Common myeloid progenitor, CD34-positive (primary cell): ENCODE measurements at places on chromosomes 1 and 21.

GRCh38 chr1:30658014-30658336 lies 65.4 kb downstream of the MATN1 start:
- H3K27me3 ChIP-seq, result peaks cover 21% of the 10 kb centered on the region
- H3K4me1 ChIP-seq, result no peaks in the 10 kb centered on the region
- DNase-seq, result no peak
- H3K36me3 ChIP-seq, result no peaks in the 10 kb centered on the region

GRCh38 chr1:85283475-85284199 lies 7.2 kb upstream of the BCL10 start:
- no peaks in the 10 kb centered on the region for H3K36me3 ChIP-seq
- no peak overlapping the region for H3K4me3 ChIP-seq
- no peaks in the 10 kb centered on the region for H3K27me3 ChIP-seq
- DNase-seq, result no peak
- peaks cover 6% of the 10 kb centered on the region for H3K4me1 ChIP-seq

GRCh38 chr21:36156815-36157670 lies at the start of gene DOP1B:
Gene DOP1B, plus strand, starts transcription at chr21:36156824. Its CDS starts 7,910 bp downstream, at chr21:36164734.
- H3K4me1 ChIP-seq, result peaks cover 3% of the 10 kb centered on the region
- H3K27me3 ChIP-seq, result peaks cover 4% of the 10 kb centered on the region
- peak; percentile 22 for DNase-seq
- peak within 1 kb of the TSS; percentile 88 for H3K4me3 ChIP-seq
- H3K27ac ChIP-seq, result peak within 1 kb of the TSS; percentile 61

- no peaks in the 10 kb centered on the region for H3K27me3 ChIP-seq
- H3K4me1 ChIP-seq, result no peaks in the 10 kb centered on the region
- peak; percentile 7 for DNase-seq
- H3K36me3 ChIP-seq, result peaks cover 71% of the 10 kb centered on the region
- no peak overlapping the region for H3K27ac ChIP-seq
Observed at GRCh38 chr1:3827813-3828307, 29.2 kb downstream of the CEP104 start.

DNA sequence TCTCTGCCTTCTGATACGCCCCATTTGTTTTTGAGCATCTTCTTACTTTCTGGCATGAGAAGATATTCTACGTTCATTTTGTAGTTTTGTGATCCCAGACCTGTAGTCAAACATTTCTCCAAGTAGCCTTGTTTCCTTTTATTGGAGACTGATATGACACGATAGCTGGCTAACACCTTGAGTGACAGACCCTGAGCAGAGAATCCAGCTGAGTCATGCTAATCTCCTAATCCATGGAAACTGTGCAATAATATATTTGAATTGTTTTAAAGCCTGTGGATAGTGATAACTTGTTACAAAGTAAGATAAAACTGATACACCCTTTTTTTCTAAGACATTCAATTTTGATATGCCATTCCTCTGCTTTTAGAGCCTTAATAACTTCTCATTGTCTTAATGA lies 1.2 kb upstream of the IFI44L start:
- H3K27ac ChIP-seq, result no peak overlapping the region
- H3K27me3 ChIP-seq, result no peaks in the 10 kb centered on the region
- H3K4me3 ChIP-seq, result no peak overlapping the region

DNA sequence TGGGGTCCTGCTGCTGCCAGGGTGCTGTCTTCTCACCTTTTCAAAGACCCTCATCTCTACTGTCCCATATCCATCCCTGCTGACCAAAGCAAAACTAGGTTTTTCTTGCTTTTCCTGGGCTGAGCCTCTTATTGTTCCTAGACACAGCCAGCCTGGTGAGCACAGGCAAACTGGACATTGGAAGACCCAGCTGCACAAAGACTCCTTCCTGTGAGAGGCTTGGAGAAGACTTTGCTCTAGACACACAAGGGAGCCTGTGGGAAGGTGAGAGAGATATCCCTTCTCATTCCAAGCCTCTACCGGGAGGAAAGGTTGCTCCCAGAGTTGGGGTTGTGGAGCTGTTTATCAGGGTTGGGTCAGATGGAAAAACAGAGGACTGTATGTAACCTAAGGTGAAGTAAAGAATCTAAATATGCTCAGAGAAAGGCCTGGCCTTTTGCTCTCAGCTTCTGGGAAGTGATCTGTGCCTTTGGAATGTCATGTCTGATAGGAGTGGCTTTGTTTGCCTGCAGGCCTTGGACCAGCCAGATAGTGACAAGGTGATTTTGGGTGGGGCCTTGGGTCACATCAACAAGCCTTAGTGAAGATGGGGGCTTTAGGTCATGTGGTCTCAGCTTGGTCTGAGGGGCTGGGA lies 87.6 kb upstream of the RUNX1 start:
- no peaks in the 10 kb centered on the region for H3K27me3 ChIP-seq
- DNase-seq, result no peak
- H3K4me1 ChIP-seq, result peaks cover 13% of the 10 kb centered on the region
- no peak overlapping the region for H3K4me3 ChIP-seq
- no peak overlapping the region for H3K27ac ChIP-seq

- no peak overlapping the region for H3K27ac ChIP-seq
- no peak overlapping the region for H3K4me3 ChIP-seq
- no peaks in the 10 kb centered on the region for H3K4me1 ChIP-seq
- no peak for DNase-seq
- no peaks in the 10 kb centered on the region for H3K27me3 ChIP-seq
- H3K36me3 ChIP-seq, result no peaks in the 10 kb centered on the region
Observed at GRCh38 chr1:87052400-87052799, 138.0 kb downstream of the HS2ST1 start.

DNA sequence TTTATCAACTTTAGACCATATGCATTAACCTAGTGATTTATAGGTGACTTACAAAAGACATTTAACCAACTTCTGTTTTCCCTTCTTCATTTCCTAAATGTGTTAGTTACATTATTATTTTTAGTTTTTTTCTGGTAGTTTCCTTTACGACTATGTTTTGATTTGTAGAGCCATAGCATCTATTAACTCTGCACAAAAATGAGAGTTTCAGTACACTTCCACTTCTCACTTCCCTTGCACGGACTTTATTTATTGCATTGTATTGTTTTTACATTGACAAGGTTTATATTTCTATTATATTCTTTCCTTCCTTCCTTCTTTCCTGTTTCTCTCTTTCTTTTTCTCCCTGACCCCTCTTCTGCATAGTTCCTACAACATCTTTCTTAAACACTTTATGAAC lies 14.7 kb downstream of the PKN2 start:
- no peak overlapping the region for H3K4me3 ChIP-seq
- DNase-seq, result no peak
- H3K4me1 ChIP-seq, result peaks cover 6% of the 10 kb centered on the region
- peaks cover 6% of the 10 kb centered on the region for H3K36me3 ChIP-seq
- no peaks in the 10 kb centered on the region for H3K27me3 ChIP-seq
- no peak overlapping the region for H3K27ac ChIP-seq

DNA sequence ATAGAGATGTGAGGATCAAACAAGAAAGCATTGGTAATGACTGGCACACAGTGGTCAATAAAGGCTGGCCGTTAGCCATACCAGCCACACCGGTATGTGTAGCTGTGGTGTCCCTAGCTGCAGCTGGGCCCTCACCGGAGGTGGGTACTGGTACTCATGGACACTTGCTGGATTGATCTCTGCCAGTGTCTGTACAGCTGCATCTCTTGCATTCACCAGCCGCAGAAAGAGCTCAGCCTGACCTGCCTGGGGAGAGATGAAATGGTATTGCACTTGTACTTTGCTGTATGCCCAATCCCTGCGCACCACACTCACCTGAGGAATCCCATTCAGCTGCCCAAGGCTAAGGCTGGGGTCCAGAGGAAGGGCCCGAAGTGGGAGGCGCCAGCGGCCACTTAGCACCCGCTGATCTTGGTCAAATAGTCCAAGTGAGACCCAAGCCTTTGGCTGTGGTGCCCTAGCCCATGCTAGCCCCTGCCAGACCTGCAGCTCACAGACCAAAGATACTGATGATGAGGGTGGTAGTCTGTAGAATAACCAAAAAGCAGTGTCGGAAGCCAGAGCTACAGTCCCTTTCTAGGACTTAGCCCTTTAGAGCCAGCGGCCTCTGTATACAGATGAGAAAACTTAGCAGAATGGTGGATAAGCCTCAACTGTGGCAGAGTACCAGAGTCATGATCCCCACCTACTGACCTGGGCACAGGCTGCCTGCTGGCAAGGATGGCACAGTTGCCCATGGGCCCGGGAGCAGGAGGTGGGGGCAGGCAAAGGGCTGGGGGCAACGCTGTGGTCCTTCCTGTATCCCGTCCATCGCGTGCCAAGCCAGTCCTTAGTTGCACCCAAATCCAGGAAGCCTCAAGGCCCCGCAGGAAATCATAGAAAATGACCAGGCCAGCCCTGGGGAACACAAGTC lies 3.0 kb downstream of the CCDC17 start:
- H3K36me3 ChIP-seq, result peaks cover 75% of the 10 kb centered on the region
- no peaks in the 10 kb centered on the region for H3K4me1 ChIP-seq
- H3K27me3 ChIP-seq, result no peaks in the 10 kb centered on the region
- H3K4me3 ChIP-seq, result no peak overlapping the region
- DNase-seq, result no peak
